ENCODE measurements at places on chromosomes 3 and 15.
A peak's percentile ranks its signal among the peaks of the same experiment; 100 is the strongest.

DNA sequence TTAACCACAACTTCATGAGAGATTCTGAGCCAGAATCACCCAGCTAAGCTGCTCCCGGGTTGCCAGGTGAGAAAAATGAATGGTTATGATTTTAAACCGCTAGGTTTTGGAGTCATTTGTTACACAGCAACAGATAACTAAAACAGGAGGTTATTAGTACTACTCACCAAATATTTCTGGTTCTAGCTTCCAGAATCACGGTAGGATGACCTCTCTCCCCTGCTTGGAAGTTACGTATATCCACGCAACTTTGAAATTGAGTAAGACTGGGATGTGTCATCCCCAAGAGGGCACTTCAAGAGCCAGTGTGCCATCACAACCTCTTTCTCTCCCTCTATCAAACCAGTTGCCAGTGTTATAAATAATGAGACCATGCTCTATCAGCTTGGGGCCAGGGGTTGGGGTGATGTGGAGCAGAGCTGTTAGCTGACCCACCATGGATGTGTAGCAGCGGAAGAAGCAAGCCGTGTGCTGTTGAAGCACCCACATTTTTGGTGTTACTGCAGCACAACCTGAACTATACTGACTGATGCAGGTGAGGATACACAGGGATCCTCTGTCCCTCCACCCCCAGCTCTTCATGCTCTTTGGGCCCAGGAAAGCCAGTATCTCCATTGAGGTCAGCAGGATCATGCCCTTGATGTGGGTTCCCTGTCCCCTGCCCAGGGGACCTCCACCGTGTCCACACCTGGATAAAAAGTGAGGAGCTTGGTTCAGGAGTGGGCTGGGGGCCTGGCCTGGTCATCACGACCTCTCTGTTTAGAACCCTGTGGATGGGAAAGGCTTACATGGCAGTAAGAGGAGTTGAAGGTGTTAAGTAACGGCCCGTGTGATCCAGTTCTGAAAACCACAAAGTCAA lies 19.4 kb upstream of the ALDH1A3 start:
- no peak for DNase-seq

GRCh38 chr15:74365598-74366445 lies 1.6 kb downstream of the CYP11A1 start:
- peak; percentile 59 for DNase-seq

- DNase-seq = no peak
These were observed 14.9 kb downstream of the GRAMD2A start for GRCh38 chr15:72182673-72183072.

GRCh38 chr3:51687431-51688205 lies 16.6 kb downstream of the TEX264 start:
- DNase-seq = peak; percentile 62

DNA sequence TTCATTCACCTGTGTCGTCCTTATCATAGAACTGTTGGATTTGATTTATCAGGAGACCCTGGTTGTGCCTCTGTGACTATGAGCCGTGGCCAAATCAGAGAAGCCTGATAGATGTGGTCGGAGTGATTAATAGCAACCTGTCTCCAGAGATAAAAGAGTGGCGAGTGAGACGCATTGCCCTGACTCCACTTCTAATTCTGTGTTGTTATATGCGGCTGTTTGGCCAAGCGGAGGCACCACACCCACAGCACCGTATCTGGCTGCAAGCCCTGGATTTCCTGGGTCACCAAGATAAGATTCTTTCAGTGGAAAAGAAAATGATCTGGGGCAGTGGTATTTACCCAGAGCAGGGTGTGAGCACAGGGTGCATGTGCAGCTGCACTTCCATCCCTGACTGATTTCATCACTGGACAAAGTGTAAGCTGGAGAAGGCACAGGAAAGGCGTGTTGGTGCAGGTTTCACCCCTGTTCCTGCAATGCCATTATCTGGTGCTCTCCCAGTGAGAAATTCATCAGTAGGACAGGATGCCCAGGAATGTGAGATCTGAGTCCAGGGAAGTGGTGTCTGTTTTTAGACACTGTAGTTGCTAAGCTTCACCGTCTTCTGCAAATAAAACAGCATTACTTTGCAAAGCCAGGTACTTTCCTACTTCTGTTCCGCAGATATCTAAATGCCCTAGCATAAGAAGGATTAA lies 84.6 kb downstream of the CD47 start:
- DNase-seq = peak; percentile 35

DNA sequence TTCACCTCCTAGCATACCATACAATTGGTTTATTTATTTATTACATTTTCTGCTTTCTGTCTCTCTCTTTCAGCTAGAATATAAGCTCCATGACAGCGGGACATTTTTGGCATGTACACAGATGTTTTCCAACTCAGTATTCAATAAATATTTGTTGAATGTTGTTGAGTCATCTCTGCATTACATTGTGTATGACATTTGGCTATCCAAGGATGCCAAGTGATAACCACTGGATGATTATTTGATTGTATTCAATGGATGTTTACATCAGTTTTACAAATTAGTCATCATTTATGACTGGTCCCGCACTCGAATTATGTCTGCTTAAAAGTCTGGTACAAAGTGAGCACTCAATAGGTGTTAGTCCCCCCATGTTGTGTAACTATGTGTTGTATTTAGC lies 49.5 kb upstream of the STXBP5L start:
- no peak for DNase-seq

DNA sequence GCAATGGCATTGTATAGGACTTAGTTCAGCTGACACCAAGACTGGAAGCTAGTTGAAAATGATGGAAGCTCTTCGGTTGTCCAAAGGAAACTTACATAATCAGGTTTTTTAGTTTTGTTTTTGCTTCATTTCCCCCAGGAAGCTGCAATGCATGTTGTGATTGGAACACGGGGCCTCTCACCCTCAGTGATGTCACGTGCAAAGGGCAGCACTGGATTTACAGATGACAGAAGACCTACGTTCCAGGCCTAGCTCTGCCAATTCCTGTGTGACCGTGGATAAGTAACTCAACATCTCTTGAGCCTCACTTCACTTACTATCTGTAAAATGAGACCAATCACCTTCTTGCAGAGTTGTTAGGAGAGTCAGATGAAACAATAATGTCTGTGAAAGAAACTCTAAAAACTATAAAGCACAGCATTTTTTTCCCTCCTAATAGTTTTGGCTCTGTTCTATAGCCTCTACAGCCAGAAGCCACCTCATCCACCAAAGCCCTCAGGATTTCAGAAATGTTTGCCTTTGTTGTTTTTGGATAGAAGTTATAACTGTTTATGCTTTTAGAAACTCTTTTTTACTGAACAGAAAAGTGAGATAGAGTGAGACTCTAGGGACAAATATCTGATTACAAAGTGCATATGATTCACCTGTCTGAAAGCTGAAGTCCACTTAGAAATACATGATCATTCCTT lies 4.6 kb downstream of the RBSN start:
- DNase-seq = no peak

DNA sequence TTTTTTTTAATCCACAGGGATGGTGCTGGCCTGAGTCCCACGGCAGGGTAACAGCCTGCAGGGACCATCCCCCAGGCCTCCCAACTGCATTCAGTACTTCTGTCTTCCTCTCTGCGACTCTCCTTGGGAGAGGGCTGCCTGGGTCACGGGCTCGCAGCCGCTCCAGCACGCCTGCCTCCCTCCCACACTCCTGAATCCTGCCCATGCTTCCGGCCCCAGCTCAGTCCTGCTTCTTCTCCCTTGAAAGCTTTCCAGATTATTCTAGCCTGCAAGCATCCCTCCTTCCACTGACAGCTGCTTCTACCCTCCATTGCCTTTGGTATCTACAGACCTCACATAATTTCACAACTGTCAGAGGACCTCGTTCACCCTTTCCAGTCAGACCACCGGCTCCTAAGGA lies 32.4 kb downstream of the MEGF11 start:
- DNase-seq = no peak

DNA sequence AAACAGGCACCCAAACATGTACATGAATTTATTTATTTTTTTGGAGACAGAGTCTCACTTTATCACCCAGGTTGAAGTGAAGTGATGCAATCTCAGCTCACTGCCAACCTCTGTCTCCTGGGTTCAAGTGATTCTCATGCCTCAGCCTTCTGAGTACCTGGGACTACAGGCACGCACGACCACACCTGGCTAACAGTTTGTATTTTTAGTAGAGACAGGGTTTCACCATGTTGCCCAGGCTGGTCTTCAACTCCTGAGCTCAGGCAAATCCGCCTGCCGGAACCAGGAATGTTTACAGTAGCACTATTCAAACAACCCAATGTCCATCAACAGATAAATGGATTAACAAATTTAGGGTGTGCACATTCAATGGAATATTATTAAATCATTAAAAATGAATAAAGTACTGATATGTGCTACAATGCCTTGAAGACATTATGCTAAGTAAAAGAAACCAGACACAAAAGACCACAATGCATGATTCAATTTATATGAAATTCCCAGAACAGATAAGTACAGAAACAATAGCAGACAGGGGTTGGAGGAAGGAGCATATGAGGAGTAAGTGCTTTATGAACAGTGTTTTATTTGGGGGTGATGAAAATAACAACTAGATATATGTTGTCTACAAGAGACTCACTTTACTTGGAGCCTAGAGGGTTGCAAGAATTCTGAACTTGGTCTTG lies 1.3 kb downstream of the LEO1 start:
- DNase-seq = no peak

GRCh38 chr3:13066236-13066635 lies 7.0 kb downstream of the IQSEC1 start:
- DNase-seq = no peak

Data from heart right ventricle (tissue), 16 donors.